Ascending aorta (tissue), 2 donors: ENCODE measurements at places on chromosomes 16 and 17.

DNA sequence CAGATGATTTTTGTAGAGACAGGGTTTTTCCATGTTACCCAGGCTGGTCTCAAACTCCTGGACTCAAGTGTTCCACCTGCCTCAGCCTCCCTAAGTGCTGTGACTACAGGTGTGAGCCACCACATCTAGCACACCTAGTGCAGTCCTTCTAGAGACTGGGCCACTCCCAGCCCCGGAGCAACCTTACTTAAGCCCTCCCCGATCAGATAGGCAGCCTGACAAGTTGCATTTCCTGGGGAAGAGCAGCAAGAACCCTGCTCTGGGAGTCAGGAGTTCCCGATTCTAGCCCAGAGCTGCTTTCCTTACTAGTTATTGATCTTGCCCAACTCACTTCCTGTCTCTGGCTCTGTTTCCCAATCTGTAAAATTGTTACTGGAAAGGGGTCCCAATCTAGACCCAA is 7.0 kb upstream of the NAGLU start:
- no peak overlapping the region for H3K27ac ChIP-seq
- no peak overlapping the region for H3K4me3 ChIP-seq
- DNase-seq = no peak
- no peaks in the 10 kb centered on the region for H3K27me3 ChIP-seq

GRCh38 chr16:324451-325334 is 27.8 kb downstream of the AXIN1 start:
- H3K4me1 ChIP-seq = no peaks in the 10 kb centered on the region
- H3K4me3 ChIP-seq = peak overlapping the region; percentile 19
- no peaks in the 10 kb centered on the region for H3K36me3 ChIP-seq
- no peaks in the 10 kb centered on the region for H3K27me3 ChIP-seq

DNA sequence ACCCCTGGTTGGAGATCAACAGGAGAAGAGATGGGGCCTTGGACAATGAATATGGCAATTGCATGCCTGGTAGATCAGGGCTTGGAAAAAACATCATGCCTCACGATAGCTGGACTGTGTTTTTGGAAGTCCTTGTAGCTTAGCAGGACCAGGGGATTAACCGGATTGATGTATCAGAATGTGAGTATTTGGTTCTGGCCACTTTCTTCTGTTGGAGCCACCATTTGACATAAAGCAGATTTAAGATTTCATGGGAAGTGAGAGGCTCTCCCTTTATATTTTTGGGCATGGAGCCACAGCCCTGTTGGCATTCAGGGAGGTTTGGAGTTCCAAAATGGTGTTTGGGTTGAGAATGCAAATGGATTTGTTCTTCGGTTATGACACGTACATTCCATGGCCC is 424.7 kb upstream of the MAF start:
- H3K4me1 ChIP-seq = no peaks in the 10 kb centered on the region
- H3K27ac ChIP-seq = no peak overlapping the region
- no peaks in the 10 kb centered on the region for H3K36me3 ChIP-seq
- DNase-seq = no peak

GRCh38 chr17:44651228-44651627 is 5.0 kb upstream of the MEIOC start:
- no peaks in the 10 kb centered on the region for H3K36me3 ChIP-seq
- no peaks in the 10 kb centered on the region for H3K4me1 ChIP-seq
- DNase-seq = no peak
- H3K27me3 ChIP-seq = peaks cover under 1% of the 10 kb centered on the region
- H3K27ac ChIP-seq = no peak overlapping the region
- H3K4me3 ChIP-seq = no peak overlapping the region

- H3K36me3 ChIP-seq = no peaks in the 10 kb centered on the region
- no peak for DNase-seq
- H3K4me3 ChIP-seq = no peak overlapping the region
- no peak overlapping the region for H3K27ac ChIP-seq
- H3K27me3 ChIP-seq = no peaks in the 10 kb centered on the region
Observed at GRCh38 chr16:86396901-86397311, 113.4 kb upstream of the FOXF1 start.

- H3K36me3 ChIP-seq = no peaks in the 10 kb centered on the region
- DNase-seq = no peak
- no peak overlapping the region for H3K4me3 ChIP-seq
- no peak overlapping the region for H3K27ac ChIP-seq
Observed at GRCh38 chr16:27164352-27164751, 39.0 kb upstream of the KDM8 start.

GRCh38 chr16:13077816-13078215 is 176.4 kb downstream of the SHISA9 start:
- H3K36me3 ChIP-seq = no peaks in the 10 kb centered on the region
- H3K27me3 ChIP-seq = no peaks in the 10 kb centered on the region
- no peak overlapping the region for H3K4me3 ChIP-seq
- H3K4me1 ChIP-seq = no peaks in the 10 kb centered on the region
- no peak for DNase-seq

DNA sequence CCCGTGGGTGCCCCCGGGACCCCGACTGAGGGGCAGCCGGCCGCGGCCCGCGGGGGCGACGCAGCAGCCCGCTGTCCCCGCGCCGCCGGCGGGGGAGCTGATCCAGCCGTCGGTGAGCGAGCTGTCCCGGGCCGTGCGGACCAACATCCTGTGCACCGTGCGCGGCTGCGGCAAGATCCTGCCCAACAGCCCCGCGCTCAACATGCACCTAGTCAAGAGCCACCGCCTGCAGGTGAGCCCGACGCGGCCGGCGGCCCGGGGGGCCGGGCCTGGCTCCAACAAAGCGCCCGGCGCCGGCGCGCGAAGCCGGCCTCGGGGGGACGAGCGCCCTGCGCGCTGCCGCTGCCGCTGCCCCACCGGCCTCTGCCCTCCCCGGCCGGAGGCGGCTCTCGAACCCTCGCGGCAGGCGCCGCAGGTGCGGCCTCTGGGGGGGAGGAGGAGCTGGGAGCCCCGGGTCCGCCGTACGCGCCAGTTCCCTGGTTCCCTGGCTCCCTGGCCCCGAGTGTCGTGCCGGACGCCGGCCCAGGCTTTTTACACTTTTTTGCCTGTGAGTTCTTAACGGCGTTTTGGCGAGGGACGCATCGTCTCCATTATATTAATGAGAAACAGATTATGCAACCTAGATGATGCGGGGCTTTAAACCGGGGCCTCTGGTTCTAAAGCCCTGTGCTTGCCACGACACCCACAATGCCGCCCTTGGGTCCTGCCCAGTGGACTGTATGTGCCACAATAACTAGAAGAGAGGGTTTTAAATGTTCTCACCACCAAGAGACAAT is 521 bp downstream of the ATMIN start:
- peak overlapping the region; percentile 93 for H3K4me3 ChIP-seq
- no peak for DNase-seq
- H3K27ac ChIP-seq = peak overlapping the region; percentile 52
- H3K27me3 ChIP-seq = no peaks in the 10 kb centered on the region

- peaks cover 18% of the 10 kb centered on the region for H3K36me3 ChIP-seq
- no peaks in the 10 kb centered on the region for H3K27me3 ChIP-seq
- no peak for DNase-seq
- peaks cover 15% of the 10 kb centered on the region for H3K4me1 ChIP-seq
- H3K4me3 ChIP-seq = peak overlapping the region; percentile 88
- H3K27ac ChIP-seq = peak overlapping the region; percentile 98
Observed at GRCh38 chr17:28744972-28745785, 1.4 kb downstream of the TRAF4 start.

DNA sequence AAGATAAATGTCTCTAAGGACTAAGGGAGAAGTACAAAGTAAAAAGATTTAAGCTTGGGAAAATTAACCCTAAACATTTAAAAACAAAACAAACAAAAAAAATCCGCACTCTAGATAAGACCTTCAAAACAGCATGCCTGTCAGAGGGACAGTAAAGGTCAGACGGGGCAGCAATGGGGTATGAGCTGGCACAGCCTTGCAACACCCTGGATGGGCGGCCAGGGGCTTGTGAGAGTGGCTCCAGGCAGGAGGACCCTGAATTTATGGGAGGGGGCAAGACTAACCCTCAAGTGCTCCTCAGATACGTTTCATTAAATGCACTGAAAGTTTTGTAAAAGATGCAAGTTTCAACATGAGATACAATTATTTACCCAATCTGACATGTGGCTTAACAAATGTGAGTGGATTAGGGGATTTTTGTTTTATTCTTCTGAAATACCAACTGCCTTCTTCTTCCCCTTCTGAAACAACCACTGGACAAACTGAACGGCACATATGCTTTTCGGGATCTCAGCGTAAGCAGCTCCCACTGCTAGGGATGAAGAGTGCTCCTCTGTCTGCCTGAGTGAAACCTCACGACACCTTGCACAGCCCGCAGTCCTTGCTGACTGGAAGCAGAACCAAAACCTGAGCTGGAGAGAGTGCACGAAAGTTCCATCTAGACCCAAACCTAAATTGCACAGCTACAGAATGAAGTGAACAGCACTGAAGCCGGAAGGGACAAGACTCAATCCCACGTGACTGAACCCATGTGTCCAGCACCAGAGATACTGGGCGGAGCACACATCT is 128.4 kb downstream of the ANKRD11 start:
- no peak overlapping the region for H3K27ac ChIP-seq
- peaks cover 16% of the 10 kb centered on the region for H3K4me1 ChIP-seq
- no peaks in the 10 kb centered on the region for H3K36me3 ChIP-seq
- no peaks in the 10 kb centered on the region for H3K27me3 ChIP-seq

DNA sequence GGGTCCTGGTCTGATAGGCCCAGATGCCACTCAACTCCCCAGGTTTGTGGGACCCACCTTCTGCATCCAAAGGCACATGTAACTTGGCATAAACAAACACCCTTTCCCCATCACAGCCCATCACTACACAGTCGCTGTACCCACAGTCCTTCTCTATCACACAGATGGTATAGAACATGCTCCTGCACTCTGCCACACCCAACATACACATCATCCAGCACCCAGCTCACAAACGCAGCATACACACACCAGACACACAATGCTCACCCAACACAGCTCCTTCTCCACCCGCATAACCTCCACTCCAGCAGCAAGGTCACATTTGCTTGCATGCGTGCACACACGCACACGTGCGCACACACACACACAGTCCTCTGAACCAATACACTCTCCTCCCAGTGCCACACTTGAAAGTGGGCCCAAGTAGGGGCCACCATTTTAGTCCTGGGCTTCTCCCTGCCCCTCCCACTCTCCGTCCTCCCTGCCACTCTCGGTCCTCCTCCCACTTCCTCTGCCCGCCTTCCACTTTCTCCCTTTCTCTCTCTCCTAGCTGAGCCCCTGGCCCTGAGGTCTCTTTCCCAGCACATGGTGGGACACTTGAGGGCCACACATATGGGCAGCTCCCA is 8.5 kb upstream of the TMEM92 start:
- no peak overlapping the region for H3K4me3 ChIP-seq
- H3K27ac ChIP-seq = peak overlapping the region; percentile 62

- H3K4me1 ChIP-seq = no peaks in the 10 kb centered on the region
- no peaks in the 10 kb centered on the region for H3K36me3 ChIP-seq
- H3K4me3 ChIP-seq = no peak overlapping the region
Observed at GRCh38 chr17:63497708-63498483, 21.0 kb downstream of the ACE start.

- H3K27me3 ChIP-seq = no peaks in the 10 kb centered on the region
- H3K4me1 ChIP-seq = peaks cover 59% of the 10 kb centered on the region
- no peak for DNase-seq
- peak overlapping the region; percentile 76 for H3K27ac ChIP-seq
Observed at GRCh38 chr17:40447148-40447644, 3.9 kb downstream of the IGFBP4 start.

DNA sequence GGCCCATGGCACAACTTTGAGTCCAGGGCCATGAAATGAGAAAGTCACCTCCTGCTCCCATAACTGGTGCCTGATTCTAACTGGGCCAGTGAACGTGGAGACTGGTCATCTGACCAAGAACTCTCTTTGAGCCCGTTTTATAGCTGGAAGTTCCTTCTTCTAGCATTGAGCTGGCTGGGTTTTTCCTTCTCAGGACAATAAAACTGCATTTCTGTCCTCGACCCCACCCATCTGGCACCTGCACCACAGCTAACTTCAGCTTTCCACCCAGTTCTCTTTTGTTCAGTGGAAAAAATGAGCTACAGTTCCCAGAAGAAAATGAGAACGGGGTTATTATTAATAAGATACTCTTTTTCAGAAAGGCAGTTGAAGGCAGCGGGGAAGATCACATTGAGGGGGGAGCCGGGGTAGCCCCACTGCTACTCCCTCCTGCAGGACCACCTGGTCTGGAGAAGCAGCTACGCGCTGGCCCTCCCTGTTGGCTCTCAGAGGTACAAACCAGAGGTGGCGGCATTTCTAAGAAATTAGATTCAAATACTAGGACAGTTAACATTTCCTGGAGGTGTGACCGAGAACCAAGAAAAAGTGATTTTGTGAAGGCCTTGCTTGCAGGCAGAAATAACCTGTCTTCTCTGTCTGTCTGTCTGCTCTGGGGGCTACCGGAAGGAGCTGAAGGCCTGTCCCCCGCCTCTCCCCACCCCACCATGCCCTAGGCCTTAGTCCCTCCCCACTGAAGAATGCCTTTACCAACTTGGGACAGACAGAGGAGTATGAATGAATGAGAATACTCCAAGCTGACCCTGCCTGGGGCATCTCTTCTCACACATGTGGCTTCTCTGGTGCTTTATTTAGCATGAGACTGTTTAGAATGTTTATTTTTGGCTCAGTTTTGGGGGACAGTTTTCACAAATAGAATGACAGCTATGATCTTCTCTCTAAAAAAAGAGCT is 123.9 kb downstream of the XYLT1 start:
- peaks cover 6% of the 10 kb centered on the region for H3K4me1 ChIP-seq
- H3K36me3 ChIP-seq = no peaks in the 10 kb centered on the region
- no peak overlapping the region for H3K27ac ChIP-seq
- H3K27me3 ChIP-seq = no peaks in the 10 kb centered on the region

DNA sequence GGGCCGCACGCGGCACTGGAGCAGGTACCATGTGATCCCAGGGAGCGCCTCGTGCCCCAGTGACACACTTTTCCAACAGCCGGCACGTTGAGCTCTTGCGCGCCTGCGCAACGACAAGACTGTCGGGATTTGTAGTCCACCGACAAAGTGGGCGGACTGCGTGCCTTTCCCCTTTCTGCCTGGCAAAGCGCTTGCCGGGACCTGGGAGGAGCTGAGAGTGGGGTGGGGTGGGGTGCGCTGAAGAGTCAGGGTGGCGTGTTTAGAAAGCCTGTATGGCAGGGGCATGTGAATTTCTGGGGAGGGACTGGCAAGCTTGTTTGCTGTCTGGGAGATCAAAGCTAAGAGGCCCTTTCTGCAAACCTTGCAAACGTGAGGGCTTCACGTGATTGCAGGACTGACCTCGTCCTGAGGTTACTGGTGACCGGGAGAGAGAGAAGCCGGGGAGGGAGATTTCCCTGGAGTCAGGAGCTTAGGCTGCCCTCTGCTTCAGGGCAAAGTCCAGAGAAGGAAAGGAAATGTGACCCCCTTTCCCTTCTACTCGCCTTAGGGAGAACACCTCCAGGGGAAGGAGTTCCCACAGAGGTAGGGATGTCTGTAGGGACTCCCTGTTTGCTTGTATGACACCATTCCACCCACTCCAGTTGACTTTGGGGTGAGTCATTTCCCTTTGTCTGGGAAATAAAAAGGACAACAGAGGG is 429 bp upstream of the NR1D1 start:
- peak; percentile 96 for DNase-seq
- peak overlapping the region; percentile 99 for H3K27ac ChIP-seq
- peaks cover 25% of the 10 kb centered on the region for H3K4me1 ChIP-seq
- peak overlapping the region; percentile 94 for H3K4me3 ChIP-seq
- H3K36me3 ChIP-seq = peaks cover 16% of the 10 kb centered on the region
